ENCODE measurements at places on chromosomes 4 and X. TPM values are rescaled to one million over a fixed set of nuclear protein-coding genes. Genes with fewer than 3 reads are reported as not detected.

GRCh38 chrX:46754036-46754435 is 4.9 kb downstream of the SLC9A7 start:
- DNase-seq: no peak
- H3K4me1 ChIP-seq: no peaks in the 10 kb centered on the region
- no peak overlapping the region for H3K27ac ChIP-seq
- H3K27me3 ChIP-seq: no peaks in the 10 kb centered on the region
- no peaks in the 10 kb centered on the region for H3K36me3 ChIP-seq
- H3K4me3 ChIP-seq: no peak overlapping the region

DNA sequence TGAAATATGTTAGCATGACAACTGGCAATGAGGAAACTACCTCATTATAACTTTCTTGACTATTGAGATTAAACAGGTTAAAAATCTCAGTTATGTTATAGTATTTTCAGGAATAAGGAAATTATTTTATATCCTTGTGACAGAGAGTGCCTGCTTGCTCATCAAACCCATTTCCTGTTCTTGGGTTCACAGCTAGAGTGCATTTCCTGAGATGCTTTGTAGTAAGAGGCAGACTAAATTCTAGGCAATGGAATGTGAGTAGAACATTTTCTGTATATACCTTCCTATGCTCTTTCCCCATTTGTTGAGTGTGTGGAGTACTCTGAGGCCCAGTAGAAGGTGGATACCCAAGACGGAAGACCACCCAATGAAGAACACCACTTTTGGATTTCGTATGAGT is 96.9 kb upstream of the CASK start:
- H3K27me3 ChIP-seq: no peaks in the 10 kb centered on the region
- H3K36me3 ChIP-seq: no peaks in the 10 kb centered on the region

GRCh38 chr4:1399508-1400190 is 6.6 kb downstream of the NKX1-1 start:
- no peaks in the 10 kb centered on the region for H3K36me3 ChIP-seq
- peak; percentile 37 for DNase-seq

GRCh38 chr4:10326075-10326474 is 131.2 kb downstream of the ZNF518B start:
- DNase-seq: no peak
- no peak overlapping the region for H3K4me3 ChIP-seq
- H3K4me1 ChIP-seq: no peaks in the 10 kb centered on the region
- no peak overlapping the region for H3K27ac ChIP-seq

DNA sequence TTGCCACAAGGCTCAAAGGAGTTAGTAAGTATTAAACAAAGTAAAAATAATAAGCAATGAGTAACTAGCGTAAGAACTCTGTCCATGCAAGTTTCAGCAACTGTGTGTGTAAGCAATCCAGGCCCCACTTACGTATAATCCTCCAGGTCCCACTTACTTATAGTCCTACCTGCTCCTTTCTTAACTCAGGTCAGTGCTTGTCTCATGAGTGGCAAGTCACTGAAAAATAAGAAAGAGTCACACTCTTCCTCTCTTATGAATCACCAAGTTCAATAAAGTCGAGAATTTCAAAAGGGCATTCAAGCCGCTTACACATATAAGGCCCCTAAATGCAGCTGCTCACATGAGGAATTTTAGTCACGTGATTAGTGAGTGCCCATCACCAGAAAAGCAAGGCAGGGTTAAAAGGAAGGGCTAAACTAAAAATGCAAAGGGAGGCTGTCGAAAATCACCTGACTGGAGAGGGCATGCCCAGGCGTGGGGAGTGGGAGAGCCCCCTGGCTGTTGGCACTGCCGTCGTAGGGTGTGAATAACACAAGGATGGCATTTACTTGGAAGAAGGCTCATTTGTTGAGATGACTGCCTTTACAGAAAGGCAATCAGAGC is 58.2 kb downstream of the ZNF827 start:
- H3K27ac ChIP-seq: no peak overlapping the region
- no peaks in the 10 kb centered on the region for H3K27me3 ChIP-seq
- H3K4me3 ChIP-seq: no peak overlapping the region
- peaks cover 22% of the 10 kb centered on the region for H3K4me1 ChIP-seq
- H3K36me3 ChIP-seq: no peaks in the 10 kb centered on the region

DNA sequence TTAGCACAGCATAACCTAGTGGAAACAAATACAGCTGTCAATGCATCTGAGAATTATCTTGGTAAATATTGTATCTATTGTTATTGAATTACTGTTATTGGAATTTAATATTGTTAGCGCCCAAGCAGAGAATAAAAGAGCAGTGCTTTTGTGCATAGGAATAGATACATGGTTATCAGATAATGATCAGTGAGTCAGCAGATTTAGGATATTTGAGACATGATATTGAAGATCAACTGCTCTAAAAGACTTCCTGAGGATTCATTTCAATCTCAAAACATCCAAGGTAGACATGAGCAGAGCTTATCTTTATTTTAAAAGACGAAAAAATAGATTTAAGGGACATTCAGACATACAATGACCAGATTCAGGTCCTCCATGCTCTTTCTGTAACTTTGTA is 10.6 kb upstream of the H2AZ1 start:
- no peaks in the 10 kb centered on the region for H3K27me3 ChIP-seq
- no peak overlapping the region for H3K4me3 ChIP-seq
- no peaks in the 10 kb centered on the region for H3K4me1 ChIP-seq
- no peaks in the 10 kb centered on the region for H3K36me3 ChIP-seq
- H3K27ac ChIP-seq: no peak overlapping the region

Gene MAGEC3
- not detected for total RNA-seq

Gene GYPB
- not detected for total RNA-seq

Gene NSG1
- total RNA-seq: 1.5 TPM

All from upper lobe of right lung (tissue), 1 donor.